ENCODE measurements at places on chromosomes 7 and 10.
A peak's percentile ranks its signal among the peaks of the same experiment; 100 is the strongest.

GRCh38 chr10:118963933-118964332, 65.6 kb upstream of the NANOS1 start:
- ATAC-seq: no peak

GRCh38 chr7:27131390-27131819, 848 bp upstream of the HOXA4 start:
- no peak for ATAC-seq

DNA sequence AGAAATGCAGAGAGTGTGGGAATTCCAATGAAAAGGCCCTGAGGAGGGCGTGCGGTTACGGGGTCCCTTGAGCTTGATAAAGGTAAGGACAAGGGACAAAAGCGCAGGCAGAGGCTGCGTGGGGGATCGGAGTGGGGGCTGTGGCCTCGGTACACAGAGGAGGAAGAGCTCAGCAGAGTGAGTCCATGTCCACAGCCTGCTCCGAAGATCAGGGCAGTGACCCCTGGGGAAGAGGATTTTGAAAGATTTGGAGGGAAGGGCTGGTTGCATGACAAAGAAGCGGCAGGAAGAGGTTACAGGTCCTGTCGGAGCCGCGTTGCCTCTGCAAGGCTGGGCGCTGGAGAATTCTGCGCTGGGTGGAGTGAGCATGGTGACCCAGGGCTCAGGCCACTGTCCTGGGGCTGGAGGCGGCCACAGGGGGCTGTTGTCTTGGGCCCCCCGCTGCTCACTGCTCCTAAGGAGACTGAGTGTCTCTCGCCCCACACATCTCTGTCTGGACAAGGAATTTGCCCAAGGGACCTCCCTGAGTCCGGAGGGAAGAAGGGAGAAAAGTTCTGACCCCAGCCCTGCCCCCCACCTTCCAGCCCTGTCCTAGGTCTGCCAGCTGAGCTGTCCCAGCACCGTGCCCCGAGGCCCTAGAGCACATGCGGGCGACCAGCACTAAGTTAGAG, 69.8 kb upstream of the INSIG1 start:
- ATAC-seq: no peak

GRCh38 chr10:97131181-97131628, 54.6 kb downstream of the SLIT1 start:
- no peak for ATAC-seq

DNA sequence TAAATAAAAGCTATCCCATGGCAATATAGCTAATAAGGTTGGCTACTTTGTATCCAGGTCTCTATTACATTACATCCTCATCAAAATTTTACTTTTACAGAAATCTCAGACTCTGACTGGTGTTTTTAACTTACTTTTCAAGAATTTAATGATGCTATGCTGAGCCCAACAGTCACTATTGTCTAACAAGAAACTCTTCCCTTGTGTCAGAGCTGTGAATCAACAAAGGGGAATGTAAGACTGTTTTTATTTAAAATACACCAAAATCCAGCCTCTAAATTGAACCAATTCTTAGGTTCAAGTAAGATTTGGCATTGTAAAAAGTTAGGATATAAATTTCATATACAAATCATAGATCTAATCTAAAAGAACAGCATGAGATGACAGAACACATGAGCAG, 7.0 kb downstream of the RTKN2 start:
- ATAC-seq: no peak

GRCh38 chr7:36639826-36640225, 84.5 kb downstream of the AOAH start:
- peak; percentile 70 for ATAC-seq

- no peak for ATAC-seq
Measured at GRCh38 chr10:70693619-70694335, 21.5 kb downstream of the ADAMTS14 start.

- ATAC-seq: peak; percentile 69
Measured at GRCh38 chr10:113681533-113682470, 2.1 kb downstream of the CASP7 start.

DNA sequence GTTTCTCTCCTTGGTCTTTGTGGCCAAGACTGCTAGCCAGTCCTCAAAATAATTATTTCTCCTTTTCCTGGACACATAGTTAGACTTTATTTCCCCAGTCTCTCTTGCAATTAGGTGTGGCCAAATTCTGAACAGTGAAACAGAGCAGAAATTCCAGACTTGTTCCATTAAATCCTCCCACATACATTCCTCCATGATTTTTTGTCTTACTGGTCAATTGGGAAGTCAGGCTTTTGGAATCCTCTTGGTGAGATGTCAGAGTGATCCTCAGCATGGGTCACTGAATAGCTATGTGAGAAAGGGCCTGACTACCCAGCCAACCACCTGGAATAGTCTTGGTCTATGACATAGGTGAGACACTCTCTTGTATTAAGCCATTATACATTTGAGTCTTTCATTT, 164.2 kb downstream of the DGKI start:
- ATAC-seq: no peak

GRCh38 chr10:74882831-74883230, 56.4 kb downstream of the KAT6B start:
- ATAC-seq: no peak

DNA sequence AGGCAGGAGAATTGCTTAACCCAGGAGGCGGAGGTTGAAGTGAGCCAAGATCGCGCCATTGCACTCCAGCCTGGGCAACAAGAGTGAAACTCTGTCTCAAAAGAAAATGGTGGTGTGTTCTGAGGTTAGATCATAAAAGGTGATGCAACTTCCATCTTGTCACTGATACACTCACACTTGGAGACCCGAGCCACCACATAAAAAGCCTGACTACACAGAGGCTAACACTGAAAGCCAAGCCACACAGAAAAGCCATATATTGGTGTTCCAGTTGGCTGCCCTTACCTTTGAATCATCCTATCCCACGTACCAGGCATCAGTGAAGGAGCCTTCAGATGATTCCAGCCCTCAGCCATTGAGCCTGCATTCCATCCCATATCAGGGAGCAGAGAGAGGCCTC, 4.0 kb downstream of the MORN4 start:
- no peak for ATAC-seq

DNA sequence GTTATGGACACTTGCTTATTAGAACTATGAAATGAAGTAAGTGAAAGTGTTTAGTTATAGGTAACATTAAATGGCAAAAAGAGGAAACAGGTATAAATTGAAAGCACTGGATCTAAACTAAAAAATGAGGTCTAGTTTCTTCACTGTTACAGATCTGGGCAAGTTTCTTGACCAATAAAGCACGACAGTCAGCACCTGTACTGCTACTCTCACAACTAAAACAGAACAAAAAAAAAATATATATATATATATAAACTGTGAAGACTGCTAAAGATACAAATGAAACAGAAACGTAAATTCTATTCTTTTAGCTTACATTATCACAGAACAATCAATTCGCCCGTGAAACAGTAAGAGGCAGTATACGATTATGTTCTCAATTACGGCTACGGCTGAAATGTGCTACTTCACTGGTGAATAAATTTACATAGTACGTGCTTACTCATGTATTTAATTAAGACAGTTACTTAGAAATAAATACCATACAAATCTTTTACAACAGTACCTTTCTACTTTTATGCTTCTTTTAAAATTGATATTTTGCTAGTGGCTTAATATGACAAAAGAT, 4.2 kb downstream of the AHR start:
- no peak for ATAC-seq

- no peak for ATAC-seq
Measured at GRCh38 chr10:28823501-28824075, 146.3 kb downstream of the BAMBI start.

- ATAC-seq: no peak
Measured at GRCh38 chr7:36103837-36104561, 49.1 kb upstream of the EEPD1 start.

- no peak for ATAC-seq
Measured at GRCh38 chr10:75016325-75016724, 95.1 kb upstream of the SAMD8 start.

- ATAC-seq: no peak
Measured at GRCh38 chr7:155521007-155521742, 25.2 kb downstream of the CNPY1 start.

- no peak for ATAC-seq
Measured at GRCh38 chr10:6958254-6958653, 378.2 kb upstream of the PRKCQ start.

DNA sequence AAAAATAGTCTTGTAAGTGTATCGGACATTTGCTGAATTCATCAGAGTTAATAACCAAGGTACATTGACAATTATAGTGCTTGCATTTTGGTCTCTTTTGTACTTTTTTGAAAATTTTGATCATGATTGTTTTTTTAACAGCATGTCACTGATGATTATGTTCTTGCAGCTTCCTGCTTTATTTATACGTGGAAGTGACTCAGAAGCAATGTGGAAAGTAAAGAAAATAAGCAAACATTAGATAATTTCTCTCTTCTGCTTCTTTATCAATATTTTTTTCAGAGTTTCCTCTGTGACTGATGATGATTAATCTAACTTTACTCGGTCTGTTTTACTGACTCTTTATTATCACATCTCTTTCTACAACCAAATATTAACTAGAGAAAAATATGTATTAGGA, 1351.9 kb downstream of the REEP3 start:
- no peak for ATAC-seq

- no peak for ATAC-seq
Measured at GRCh38 chr7:50939021-50939420, 156.3 kb upstream of the GRB10 start.

DNA sequence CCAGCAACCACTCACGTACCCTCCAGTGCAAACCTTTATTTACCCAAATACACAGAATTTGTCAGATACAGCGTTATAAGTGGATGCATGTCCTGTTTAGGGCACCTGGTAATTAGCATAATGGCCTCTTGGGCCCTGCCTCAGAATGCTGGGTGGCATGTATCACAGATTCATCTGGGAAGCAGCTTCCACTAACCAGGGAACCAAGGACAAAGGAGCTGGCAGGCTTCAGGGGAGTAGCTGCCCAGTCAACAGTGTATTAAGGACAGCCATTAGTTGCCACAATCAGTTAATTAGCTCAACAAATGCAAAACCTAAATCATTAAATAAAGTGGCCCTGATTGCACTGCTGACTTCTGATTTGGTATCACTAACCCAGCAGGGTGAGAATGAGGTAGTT, 105.7 kb downstream of the RAPGEF5 start:
- ATAC-seq: no peak

GRCh38 chr10:27959093-27959715, 39.7 kb downstream of the ODAD2 start:
- ATAC-seq: no peak

DNA sequence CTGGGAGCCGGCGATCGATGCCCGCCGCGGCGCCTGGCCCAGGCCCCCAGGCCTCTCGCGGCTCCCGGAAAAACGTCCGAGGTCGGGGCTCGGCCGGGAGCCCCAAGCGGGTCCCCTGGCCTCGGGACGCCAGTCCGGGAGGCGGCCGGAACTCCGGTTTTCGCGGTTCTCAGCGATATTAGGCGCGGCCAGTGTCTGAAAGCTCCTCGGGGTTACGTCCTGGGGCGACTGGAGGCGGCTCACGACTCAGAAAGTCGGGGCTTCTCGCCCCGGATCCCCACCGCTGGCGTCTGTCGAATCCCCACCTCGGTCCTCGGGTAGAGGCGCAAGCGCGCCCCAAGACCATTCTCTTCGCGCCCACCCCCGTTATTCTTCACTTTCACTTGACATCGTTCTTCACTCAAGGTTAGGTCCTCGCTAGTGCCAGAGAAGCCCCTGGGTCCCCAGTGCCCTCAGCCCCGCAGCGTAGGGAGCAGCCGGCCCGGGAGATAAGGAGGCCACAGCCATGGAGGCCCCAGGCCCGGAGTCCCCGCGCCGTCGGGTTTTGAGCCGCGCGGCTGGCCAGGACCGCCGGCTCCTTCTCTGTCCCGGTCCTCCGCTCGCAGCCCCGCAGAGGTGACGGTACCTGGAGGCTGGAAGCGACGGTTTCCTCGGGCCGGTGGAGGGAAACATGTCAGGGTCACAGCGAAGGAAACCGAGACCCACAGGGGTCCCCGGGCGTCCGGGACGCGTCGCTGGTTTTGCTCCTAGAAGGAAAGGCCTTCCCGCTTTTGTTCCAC, 35.2 kb upstream of the EBLN1 start:
- peak; percentile 42 for ATAC-seq

DNA sequence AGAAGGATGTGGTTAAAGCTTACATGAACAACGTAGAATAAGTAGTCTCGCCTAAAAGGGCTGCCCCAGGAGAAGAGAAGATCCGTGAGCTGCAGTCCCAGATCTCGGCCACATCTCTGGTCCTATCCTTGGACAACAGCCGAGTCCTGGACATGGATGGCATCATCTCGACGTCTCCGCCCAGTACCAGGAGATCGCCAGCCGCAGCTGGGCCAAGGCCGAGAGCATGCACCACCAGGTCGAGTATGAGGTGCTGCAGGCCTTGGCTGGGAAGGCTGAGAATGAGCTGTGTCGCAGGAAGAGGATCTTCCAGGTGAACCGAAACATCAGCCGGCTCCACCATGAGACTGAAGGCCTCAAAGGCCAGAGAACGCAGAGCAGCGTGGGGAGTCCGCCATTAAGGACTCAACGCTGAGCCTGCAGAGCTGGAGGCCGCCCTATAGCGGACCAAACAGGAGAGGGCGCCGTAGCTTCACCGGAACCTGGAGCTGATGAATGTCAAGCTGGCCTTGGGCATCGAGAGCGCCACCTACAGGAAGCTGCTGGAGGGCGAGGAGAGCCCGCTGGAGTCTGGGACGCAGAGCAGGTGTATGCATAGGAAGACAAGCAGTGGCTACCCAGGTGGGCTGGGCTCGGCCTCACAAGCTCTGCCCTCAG, 22.2 kb downstream of the LIPK start:
- ATAC-seq: peak; percentile 53

DNA sequence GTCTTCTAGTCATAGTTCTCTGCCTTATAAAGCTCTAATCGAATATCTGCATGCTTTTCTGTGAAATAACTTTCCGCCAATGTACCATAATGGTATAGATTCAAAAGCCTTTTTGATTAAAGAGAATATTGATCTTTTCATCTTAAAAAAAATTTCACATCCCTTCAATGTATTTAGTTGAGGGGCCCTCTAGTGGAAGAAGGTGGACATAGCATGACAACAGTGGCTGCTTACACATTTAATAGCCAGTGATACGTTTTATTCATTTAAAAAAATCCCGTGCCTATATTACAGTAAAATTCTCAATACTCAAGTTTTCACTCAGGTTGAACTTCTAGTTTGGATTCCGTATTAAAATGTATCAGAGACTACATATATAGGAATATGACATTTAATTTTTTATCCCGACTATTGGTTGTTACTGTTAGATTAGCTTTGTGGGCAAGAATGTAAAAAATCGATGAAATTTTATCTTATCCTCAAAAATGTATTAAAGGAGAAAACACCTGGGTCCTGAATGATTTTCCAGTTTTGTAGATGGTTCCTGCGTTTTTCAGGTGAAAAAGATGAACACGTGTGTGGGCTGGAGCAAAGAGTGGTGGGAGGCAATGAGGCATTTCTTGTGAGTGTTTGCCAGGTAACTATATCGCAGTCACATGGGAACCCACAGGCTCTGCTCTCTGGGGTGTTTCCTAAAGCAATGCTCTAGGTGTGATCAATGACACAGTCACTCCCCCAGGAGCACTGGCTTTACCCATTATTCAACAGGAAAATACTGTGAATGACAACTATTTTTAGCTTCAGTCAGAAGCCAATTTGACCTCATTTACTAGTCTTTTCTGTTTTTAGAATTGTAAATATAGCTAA, 24.1 kb upstream of the PNLIP start:
- no peak for ATAC-seq
